CD4-positive, alpha-beta memory T cell (primary cell): ENCODE measurements at places on chromosomes 3 and 15. TPM values are rescaled to one million over a fixed set of nuclear protein-coding genes. Genes with fewer than 3 reads are reported as not detected.

The PLA2G4E gene
- not detected for polyA plus RNA-seq

DNA sequence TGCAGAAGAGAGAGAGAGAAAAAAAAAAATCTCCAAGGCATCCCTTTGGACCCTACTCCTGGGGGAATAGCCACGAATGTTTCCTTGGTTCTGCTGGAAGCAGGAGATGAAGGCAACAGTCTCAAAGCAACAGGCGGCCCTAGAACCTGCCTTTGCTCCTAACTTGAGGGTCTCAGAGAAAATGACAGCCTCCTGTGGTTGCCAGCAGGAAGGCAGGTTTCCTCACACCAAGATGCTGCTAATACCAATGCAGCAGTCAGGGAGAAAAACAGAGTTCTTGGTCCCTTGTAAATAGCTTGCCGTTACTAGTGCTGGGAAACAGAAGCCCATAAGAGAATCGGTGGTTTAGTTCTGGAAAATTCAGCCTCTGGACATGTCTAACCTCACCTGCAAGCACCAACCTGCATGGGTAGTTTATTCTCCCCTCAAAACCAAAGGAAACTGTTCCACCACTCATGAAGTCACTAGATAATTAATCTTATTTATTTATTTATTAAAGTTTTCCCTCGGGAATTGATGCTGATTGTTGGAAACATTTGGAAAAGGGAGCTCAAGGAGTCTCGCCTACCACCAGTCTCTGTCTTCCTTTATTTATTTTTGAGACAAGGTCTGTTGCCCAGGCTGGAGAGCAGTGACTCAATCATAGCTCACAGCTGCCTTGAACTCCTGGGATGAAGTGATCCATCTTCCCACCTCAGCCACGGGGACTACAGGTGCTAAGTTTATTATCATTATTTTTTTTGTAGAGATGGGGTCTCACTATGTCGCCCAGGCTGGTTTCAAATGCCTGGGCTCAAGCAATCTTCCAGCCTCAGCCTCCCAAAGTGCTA is 883 bp upstream of the FRMD4B start:
- peaks cover 7% of the 10 kb centered on the region for H3K4me1 ChIP-seq
- DNase-seq = no peak
- peaks cover 24% of the 10 kb centered on the region for H3K27me3 ChIP-seq

DNA sequence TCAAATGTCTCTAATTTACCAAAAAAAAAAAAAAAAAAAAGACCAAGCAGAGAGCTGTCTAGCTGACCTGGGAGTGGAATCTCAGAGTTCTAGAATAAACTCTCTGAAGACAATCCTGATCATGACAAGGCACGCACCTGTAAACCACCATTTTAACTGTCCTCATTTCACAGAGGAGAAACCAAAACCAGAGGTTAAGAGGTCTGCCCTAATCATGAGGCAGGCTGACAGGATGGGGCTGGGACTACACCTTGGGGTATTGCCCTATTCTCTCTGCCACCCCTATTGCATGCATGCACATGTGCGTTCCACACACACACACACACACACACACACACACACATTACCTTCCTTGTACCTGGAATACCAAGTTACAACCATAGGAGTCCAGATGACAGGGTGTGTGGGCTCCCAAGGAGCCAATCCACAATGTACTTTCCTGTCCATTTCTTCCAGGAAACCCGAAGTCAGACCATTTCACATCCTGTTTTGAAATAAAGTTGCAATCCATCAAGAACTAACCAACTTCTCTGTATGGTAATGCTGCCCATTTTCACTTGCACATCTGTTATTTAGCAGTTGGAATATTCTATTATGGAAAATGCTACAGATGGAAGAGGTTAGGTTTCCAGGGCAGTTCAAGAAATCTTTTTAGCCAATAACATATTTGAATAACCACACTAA is 34.6 kb downstream of the HSPBAP1 start:
- H3K27me3 ChIP-seq = no peaks in the 10 kb centered on the region
- H3K36me3 ChIP-seq = no peaks in the 10 kb centered on the region
- no peak overlapping the region for H3K4me3 ChIP-seq
- no peaks in the 10 kb centered on the region for H3K4me1 ChIP-seq

DNA sequence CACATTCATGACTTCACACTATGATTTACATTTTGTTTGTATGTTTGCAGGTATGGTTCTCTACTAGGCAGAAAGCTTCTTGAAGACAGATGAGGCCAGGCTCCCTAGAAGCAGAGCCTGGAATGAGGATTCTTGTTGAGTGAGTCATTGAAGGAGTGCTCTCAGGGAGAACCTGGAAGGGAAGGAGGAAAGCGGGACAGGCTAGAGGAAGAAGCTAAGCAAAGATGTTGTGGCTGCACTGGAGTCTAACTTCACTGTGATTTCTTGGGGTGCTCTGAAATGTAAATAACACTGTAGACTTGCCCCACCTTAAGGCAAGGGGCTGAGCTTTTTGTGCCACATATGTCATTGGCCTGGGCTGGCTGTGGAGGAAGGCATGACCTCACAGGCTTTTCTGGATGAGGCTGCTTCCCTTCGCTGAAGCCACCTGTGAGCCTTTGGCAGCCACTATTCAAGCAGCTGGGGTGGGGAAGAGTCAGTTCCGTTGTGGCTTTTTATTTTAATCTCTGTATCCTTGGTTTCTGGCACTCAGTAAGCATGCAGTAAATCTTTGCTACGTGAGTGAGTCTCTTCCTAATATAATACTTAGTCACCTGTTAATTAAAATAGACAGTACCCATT is 307.3 kb downstream of the SV2B start:
- no peaks in the 10 kb centered on the region for H3K36me3 ChIP-seq
- no peaks in the 10 kb centered on the region for H3K27me3 ChIP-seq
- no peak for DNase-seq

The PAK6 gene
- polyA plus RNA-seq = 0.53 TPM

- H3K27me3 ChIP-seq = no peaks in the 10 kb centered on the region
- no peaks in the 10 kb centered on the region for H3K4me1 ChIP-seq
- no peak overlapping the region for H3K4me3 ChIP-seq
- H3K27ac ChIP-seq = no peak overlapping the region
- no peak for DNase-seq
Observed at GRCh38 chr3:182384221-182384620, 409.1 kb upstream of the ATP11B start.

The RGMA gene
- not detected for polyA plus RNA-seq

GRCh38 chr15:45185069-45185779 is 2.5 kb downstream of the SHF start:
- no peak overlapping the region for H3K4me3 ChIP-seq
- no peak overlapping the region for H3K27ac ChIP-seq
- no peaks in the 10 kb centered on the region for H3K36me3 ChIP-seq
- H3K4me1 ChIP-seq = peaks cover 7% of the 10 kb centered on the region

The FANCD2OS gene
- polyA plus RNA-seq = not detected

The UCN2 gene
- not detected for polyA plus RNA-seq

DNA sequence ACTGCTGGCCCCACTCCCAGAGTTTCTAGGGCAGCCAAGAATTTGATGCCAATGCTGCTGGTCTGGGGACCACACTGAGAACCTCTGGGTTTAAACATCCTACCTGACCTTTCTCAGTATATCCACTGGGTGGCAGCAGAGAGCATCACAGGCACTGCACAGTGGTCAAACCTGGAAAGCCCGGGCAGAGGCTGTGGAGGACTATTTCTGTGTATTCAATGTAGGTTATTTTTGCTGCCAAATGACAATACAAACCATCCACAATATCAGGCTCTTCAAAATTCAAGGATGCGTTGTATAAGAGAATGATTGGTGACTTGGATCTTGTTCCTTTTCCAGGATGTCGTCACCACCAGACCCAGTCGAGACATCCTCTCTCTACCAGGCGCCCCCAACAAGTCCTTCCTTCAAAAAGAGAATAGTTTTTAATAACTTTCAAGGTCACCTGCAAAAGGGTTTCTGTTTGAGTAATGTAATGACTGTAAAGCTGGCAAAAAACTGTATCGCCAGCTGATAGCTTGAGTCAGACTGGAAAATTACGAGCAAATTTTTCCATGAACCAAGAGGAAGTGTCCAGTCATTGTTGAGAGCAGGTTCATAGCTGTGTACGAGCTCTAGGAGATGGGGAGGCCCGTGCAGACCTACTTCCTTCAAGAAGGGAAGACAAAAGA is 30.5 kb upstream of the MYZAP start:
- H3K4me3 ChIP-seq = no peak overlapping the region
- H3K4me1 ChIP-seq = peaks cover 24% of the 10 kb centered on the region
- H3K27ac ChIP-seq = no peak overlapping the region
- no peaks in the 10 kb centered on the region for H3K27me3 ChIP-seq

DNA sequence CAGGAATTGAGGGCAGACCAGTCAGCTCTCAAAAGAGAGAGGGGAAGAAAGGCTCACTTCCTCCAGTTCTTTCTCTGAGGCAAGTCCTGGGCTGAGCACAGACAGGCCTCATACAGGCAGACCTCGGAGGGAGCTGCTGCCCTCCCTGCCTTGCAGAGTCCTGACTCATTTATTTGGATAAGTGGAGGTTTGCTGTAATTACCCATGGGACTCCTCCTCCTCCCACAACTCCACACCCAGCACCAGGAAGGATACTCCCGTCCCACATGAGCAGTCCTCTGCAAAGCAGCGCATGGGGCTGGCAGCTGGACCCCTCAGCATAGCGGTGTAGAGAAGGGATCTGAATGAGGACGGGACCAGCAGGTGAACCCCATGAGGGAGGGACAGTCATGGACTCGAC is 13.4 kb upstream of the SCN10A start:
- H3K4me3 ChIP-seq = no peak overlapping the region
- peaks cover 6% of the 10 kb centered on the region for H3K4me1 ChIP-seq
- DNase-seq = no peak
- H3K36me3 ChIP-seq = no peaks in the 10 kb centered on the region
- no peak overlapping the region for H3K27ac ChIP-seq
- no peaks in the 10 kb centered on the region for H3K27me3 ChIP-seq

The CHRD gene
- not detected for polyA plus RNA-seq

The LRTM1 gene
- not detected for polyA plus RNA-seq

GRCh38 chr3:90032980-90033641 is 925.7 kb downstream of the EPHA3 start:
- no peak overlapping the region for H3K27ac ChIP-seq
- no peaks in the 10 kb centered on the region for H3K4me1 ChIP-seq
- no peaks in the 10 kb centered on the region for H3K36me3 ChIP-seq
- DNase-seq = no peak

GRCh38 chr15:58564981-58565380 is 133.2 kb downstream of the LIPC start:
- no peak overlapping the region for H3K27ac ChIP-seq
- no peaks in the 10 kb centered on the region for H3K36me3 ChIP-seq
- no peaks in the 10 kb centered on the region for H3K27me3 ChIP-seq
- H3K4me3 ChIP-seq = no peak overlapping the region
- DNase-seq = no peak

GRCh38 chr15:26729030-26729429 is 43.8 kb downstream of the GABRB3 start:
- no peaks in the 10 kb centered on the region for H3K36me3 ChIP-seq
- DNase-seq = no peak
- H3K4me1 ChIP-seq = no peaks in the 10 kb centered on the region
- no peak overlapping the region for H3K4me3 ChIP-seq
- H3K27ac ChIP-seq = no peak overlapping the region

The ARHGEF26 gene
- 0.06 TPM for polyA plus RNA-seq

The TMEM207 gene
- not detected for polyA plus RNA-seq

- peak within 1 kb of the TSS; percentile 83 for H3K27ac ChIP-seq
- peak; percentile 96 for DNase-seq
- peak within 1 kb of the TSS; percentile 61 for H3K4me3 ChIP-seq
- H3K36me3 ChIP-seq = no peaks in the 10 kb centered on the region
- no peaks in the 10 kb centered on the region for H3K27me3 ChIP-seq
- peaks cover 17% of the 10 kb centered on the region for H3K4me1 ChIP-seq
Observed at GRCh38 chr3:126982471-126983175, at the start of gene PLXNA1. PLXNA1 (plus strand) TSS chr3:126983115; CDS start chr3:126988594, 5,479 bp downstream.

DNA sequence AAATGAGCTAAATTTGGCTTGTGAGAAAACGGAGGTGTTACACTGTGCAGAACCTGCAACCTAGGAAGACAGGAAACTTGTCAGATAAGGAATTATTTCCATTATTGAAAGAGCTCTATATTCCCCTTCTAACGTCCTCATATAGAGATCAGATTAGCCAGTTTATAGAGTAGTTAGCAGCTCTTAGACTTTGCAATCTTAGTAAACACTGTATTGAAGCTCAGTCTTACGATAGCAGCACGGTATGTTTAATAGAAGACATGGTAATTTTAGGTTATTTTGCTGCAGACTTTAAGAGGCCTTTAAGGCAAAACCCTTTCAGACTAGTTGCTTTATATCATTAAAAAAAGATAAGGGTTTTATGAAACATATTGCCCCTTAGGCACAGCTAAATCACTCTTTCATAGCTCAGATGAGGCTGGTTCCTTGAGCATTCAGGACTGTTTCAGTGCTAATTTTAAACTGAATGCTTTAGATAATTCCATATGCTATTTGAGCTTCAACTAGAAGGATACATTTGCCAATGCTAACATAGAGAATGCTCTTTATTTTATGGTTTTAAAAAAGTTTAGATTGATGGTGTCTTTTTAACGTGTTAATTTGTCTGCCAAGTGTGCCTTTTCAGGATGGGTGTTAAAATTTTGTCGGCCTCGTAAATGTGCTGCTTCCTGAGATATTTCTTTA is 234.3 kb downstream of the PYDC2 start:
- H3K4me3 ChIP-seq = no peak overlapping the region
- H3K27ac ChIP-seq = no peak overlapping the region
- no peak for DNase-seq
- H3K4me1 ChIP-seq = no peaks in the 10 kb centered on the region
- no peaks in the 10 kb centered on the region for H3K36me3 ChIP-seq
